8988T (cell line): ENCODE measurements at places on chromosomes 2 and 18.

- DNase-seq = no peak
Observed at GRCh38 chr18:57989536-57989935, 54.5 kb upstream of the NEDD4L start.

DNA sequence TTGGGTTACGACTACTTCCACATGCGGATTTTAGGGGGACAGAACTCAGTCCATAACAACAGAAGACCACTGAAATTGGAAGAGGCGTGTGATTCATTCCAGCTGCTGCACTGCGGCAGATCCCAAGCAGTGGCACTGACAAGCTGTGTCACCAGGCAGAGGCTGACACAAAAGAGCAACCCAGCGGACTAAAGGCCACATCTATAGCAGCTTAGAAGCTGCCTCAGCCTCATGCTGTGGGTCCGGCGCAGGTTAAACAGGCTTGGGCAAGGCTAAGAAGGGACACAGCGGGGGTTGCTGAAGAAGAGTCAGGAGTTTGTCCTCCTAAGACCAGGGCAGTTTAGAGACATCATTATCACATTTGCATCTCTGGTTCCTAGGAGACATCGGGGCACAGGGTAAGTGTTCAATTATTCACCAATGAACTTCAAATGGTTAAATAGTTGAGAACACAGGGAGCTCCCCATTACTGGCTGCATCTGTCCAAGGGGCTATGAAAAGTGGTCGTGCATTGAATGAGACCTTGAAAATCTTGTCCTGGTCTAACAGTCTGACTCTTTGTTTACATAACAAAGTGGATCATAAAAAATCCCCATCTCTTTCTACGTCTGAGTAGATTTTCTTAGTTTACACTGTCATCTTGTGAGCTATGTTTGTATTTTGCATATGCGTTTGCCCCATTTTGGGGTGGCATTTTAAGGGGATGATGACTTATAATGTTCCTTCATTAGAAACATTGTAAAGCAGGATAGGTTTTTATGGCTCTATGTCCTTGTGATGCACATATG is 162.3 kb upstream of the TRIB2 start:
- no peak for DNase-seq

DNA sequence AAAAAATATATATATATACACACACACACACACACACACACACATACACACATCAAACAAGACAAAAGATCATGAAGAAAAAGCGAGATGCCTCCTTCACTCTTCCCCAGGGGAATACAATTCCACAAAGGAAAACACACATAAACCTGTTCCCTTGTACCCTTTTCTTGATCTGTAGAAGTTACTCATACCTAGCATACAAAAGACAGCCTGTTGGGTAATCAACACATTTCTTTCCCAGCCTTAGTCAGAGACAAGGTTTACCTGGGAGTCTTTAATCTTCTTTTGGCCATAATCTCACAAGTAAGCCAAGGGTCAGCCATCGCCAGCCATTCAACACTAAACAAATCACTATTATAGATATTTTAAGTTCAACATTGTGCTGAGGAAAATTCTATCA is 407.0 kb downstream of the SUCLG1 start:
- no peak for DNase-seq

DNA sequence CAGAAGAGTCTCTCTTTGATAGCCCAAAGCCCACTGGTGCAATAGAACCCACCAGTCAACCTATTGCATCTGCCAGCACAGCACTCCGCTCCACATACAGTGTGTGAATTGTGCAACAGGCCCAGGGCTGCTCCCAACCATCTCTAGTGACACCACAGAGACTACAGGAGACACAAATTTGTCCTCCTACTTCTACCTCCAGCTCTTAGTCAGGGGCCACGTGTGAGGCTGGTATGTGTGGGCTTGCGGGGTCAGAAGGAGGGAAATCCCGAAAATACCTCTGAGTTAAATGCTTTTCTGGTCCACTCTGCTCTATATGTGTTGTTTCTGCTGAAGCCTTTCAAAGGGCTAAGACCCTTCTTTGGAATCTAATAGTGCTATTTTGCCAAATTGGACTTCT is 18.0 kb downstream of the DGUOK start:
- DNase-seq = no peak

DNA sequence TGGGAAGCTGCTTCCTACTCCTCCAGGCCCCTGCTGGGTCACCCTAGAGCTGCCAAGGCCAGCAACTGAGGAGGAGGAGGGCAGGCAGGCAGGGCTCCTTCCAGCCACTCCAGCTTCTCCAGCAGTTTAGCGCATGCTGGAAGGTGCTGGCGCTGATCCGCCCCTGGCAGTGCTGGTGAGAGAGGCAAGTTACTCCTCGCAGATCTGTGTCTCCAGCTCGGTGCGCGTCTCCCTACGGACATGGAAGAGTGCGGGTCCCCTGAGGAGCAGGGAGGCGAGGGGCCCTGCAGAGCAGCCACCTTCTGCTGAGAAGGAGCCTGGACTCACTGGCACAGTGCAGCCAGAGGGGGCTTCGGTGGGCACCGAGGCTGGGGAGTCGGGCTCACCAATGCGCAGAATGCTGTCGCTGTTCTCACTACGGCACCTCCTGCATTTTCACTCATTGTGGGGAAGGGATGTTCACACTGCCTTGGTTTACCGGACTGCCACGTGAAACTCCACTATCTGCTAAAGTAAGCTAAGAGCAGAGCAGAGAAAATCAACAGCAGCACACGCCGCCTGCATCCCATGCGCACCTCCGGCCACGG is 206.0 kb downstream of the HDAC4 start:
- no peak for DNase-seq

- DNase-seq = no peak
Observed at GRCh38 chr2:230234845-230235244, 9.3 kb downstream of the SP140 start.

- DNase-seq = no peak
Observed at GRCh38 chr18:55592572-55592971, 4.6 kb upstream of the TCF4 start.

DNA sequence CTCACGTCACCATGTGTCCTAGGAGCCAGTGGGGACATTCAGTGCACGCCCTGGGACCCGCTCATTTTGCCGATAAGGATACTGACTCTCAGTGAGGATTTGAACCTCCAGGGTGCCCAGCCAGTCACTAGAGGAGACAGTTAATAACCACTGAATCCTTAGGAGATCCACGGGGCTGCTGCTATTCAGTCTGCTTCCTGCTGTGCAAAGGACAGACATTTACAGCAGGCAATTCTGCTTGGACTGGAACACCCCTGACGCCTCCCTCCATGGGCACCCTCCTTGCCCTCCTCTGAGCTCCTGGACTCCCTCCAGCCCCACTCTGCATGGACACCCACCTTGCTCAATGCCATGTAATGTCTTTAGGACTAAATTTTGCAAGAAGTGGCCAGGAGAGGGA is 265.5 kb downstream of the EIPR1 start:
- DNase-seq = no peak

DNA sequence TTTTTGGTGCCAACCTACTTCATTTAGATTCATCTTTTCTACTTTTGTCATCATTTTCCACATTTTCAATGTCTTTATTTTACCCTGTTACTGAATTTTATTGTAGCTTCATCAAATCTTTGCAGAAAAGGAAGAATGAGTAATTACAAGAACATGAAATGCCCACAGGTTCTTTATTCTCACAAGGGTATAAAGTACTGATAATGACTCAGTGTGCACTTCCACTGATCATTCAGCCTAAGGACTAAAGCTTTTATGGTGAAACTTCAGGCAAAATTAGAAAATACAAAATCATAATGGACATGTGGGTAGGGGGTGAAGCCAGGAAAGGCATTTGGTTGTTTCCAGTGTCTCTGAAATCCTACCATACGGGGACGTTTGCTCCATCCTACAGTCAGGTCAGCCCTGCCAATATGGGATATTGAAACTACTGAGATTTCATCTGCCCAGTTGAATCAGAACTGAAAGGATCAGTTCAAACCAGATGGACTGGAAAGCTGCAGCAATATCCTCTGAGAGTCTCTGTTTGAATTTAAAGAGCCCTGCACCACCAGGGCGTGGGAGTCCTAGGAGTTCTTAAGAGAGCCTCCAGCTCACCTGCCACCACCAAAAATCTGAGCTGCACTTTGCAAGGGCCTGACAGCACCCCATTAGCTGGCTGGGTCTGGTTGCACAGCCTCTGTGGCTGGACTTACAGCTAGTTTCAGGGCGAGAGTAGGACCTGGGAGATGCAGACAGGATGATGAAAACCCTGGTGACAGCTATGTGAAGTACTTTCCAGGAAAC is 390.4 kb downstream of the CMPK2 start:
- DNase-seq = no peak

DNA sequence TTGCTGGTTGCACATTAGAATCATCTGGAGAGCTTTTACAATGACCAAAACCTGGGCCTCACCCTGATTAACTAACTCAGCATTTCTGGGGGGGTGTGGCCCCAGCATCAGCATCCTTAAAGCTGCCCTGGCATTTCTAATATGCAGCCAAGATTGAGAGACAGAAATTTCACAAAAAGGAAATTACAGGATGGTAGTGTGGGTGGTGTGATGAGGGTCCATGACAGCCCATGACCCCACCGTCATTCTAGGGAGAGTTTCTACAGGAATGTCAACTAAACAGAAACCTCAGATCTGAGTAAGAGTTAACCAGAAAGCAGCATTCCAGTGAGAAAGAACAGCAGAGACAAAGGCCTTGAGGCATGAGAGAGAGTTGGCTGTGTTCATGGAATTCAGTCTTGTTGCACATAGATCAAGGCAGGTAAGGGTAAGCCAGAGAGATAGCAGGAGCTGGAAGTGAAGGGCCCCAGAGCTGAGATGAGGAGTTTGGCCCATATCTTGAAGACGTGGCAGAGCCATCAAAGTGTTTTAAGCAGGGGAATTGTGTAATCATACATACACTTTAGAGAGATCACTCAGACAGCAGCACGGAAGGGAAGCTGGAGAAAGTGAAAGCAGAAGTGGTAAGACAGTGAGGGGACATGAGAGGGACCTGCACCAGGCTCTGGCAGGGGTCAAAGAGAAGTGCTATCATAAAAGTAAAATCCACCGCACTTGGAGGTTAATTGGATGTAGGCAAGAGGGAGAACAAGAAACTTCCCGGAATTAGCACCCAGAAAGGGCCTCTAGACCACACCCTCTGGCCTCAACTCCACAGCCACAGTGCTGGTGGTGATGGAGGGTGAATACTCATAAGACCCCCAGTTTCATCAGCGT is 7.8 kb upstream of the TRABD2A start:
- no peak for DNase-seq

- DNase-seq = no peak
Observed at GRCh38 chr18:25946540-25946939, 143.9 kb downstream of the SS18 start.

GRCh38 chr2:32715981-32716380 is 88.1 kb downstream of the TTC27 start:
- DNase-seq = no peak

GRCh38 chr2:100137318-100137717 is 5.1 kb downstream of the AFF3 start:
- no peak for DNase-seq

GRCh38 chr18:50687491-50687890 is 127.6 kb downstream of the MAPK4 start:
- no peak for DNase-seq

DNA sequence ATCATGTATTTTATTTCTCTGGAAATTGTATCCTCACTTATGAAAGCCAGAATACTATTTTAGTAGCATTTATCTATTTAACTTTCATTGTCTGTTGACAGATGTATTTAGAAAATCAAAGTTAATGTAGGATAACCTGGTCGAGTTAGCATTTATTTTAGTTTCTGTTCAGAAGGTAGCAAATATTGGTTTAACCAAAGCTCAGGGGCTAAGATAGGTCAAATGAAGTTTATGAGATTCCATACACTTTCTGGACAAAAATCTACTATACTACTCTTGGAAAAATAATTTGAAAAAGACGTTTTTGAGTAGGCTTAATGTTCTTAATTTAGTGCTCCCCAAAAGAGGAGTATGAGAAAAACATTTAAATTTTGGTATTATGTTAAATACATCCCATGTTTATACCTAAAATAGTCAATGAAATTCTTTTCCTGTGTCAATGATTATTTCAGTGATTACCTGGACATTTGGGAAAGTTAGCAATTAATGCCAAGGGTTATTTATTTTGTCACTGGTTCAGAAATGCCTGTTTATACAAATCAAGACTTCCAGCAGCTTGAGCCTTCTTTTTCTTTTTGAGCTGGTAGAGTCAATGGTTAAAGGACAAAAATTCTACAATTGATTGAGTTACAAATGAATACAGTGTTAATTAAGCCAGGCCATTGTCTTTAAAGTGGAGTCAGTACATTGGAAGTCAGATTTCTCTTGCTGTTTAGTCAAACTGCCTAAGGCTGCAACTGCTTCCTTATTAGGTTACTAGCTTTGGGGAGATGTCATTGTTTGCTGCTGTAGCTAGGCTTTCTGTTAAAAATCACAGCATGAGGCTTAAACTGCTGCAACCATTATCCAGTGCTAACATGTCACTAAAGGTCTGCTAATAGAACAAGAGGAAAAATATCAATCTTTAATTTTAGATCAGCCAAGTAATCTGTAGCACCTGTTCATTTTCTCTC is 182.3 kb downstream of the CAMKMT start:
- DNase-seq = no peak

DNA sequence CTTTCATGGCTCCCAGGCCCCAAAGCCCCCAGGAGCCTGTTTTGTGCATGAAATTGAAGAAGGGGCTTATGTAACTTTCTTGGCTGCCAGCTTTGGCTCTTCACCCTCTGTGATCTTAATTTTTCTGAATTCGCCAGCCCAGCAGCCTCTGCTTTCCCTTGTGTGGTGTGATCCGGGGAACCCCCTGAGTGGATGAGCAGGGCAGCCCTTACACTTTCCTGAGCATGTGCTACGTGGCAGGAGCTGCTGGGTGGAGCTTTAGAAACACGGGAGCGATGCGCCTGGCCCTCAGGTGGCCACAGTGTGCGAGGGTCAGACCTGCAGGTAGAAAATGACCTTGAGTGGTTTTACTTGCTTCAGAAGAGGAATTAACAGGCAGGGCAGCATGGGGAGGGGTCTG is 76.4 kb upstream of the MCFD2 start:
- no peak for DNase-seq

GRCh38 chr18:23189768-23190661 is 54.7 kb downstream of the CABLES1 start:
- DNase-seq = no peak

DNA sequence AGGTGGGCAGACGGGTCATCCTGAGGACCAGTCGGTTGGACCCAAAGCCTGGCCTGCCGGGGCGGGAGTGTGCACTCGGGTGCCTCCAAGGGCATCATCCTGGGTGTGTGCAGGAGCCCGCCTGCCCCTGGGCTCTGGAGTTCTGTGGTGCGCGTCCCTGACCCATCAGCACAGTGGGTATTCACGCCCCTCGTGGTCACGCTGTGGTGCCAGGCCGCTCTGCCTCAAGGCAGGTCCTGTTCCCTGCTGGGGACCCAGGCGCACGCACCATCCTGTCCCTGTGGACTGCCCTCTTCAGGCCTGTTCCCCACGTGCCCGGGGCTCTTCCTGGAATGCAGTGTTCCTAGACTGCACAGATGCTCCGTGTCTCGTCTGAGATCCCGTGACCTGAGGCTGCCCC is 14.3 kb upstream of the D2HGDH start:
- no peak for DNase-seq

GRCh38 chr18:30142870-30143269 is 899.7 kb downstream of the DSC3 start:
- DNase-seq = no peak

GRCh38 chr2:217798743-217799562 is 203.8 kb downstream of the TNS1 start:
- DNase-seq = no peak

- DNase-seq = no peak
Observed at GRCh38 chr2:102678442-102678841, 59.1 kb downstream of the SLC9A2 start.
